ENCODE measurements at places on chromosomes 4 and X.

GRCh38 chrX:1384658-1385252 lies 7.2 kb downstream of the SLC25A6 start:
- DNase-seq, result no peak

DNA sequence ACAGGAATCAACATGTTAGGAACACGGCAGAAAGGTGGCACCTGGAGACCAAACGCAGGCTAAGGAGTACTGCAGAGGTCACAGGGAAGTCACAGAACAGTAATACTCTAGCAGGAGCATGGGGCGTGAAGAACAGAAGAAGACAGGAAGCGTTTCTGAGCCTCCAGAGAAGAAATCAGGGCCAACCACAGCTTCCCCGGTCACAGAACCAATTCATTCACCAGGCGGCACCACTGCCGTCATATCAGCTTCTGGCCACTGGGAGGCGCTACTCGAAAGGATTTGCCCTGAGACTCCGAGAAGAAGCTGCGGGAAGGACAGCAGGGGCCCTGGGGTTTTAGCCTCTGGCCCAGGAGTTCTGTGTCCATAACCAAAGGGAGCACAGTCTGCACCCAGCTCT lies 78.0 kb upstream of the DRD5 start:
- peak; percentile 52 for DNase-seq

DNA sequence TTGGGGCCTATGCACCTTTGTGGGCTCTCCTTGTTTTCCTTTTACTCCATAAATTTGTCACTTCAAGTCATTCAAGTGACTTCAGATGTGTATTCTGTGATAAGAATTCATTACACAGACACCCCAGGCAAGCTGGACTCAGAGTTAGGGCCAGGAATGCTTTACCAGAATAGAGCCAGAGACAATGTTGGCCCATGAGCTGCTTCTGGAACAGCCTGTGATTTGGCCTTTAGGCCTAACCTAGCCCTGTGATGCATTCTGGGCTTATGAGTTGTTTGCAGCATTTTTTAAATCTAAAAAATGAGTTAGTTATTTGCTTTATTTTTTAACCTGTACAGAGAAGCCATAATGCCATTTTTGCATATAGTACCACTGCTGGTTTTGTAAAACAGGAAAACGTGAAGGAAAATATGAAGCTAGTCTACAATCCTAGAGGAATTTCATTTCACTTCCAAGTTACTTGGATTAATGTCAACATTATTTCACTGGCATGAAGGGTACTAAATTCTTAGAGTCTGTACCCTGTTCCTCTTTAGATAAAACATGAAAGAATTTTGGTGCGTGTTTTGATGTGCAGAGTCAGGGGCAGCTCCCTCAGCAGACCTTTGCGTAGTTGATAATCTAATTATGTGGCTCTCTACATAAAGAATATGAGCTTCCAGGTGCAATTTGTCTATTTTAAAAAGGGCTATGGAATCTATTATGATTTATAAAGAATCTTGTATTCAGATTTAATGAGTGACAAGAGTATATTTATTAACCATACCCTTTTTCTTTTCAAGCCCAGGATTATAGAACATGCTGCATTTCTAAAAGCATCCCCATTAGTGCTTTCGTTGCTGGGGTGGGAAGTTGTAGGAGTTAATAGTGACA lies 84.7 kb downstream of the ARHGAP10 start:
- DNase-seq, result no peak

DNA sequence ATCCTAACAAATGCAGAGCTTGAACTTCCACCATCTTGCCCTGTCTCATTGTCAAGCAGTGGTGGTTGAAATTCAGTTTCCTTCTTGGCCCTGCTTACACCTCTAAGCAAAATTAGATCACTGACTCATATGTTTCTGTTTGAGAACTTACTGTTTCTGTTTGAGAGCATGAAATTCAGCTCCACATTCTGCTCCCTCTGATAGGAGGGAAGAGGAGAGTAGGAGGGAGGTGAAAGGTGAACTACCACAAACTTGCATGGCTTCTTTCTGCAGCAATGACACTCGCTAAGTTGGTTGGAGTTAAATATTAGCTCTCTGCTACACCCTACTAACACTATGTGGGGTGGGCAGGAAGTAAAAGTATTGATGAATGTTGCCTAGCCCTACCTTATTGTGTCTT lies 117.8 kb upstream of the EDA2R start:
- no peak for DNase-seq

DNA sequence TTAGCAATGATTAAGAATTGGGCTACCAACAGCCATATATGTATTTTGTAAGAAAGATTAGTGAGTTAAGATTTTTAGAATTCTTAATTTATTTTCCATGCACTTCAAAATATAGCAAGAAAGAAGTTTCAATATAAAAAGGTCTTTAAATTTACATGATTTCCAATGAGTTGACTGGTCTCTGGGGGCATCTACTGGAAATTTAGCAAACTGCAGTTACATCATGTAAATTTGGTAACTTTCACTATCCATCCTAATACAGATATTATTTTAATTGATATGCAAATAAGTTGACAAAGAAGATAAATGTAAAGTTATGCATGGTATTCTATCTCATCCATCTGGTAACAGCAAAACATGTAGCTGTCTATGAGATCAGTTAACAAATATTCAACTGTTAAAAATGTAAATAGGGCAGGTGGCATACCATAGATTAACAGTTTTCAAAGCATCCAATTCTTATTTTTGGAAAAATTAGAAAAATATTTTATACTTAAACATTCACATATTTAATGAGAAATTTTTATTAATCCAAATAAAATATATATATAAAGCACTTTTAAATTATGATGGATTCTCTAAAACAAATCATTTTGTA lies 29.1 kb downstream of the TTC29 start:
- DNase-seq, result no peak

GRCh38 chrX:104391906-104392305 lies 137.2 kb upstream of the ESX1 start:
- DNase-seq, result peak; percentile 0

- DNase-seq, result no peak
Measured at GRCh38 chr4:139245590-139245989, 34.4 kb downstream of the MGARP start.

DNA sequence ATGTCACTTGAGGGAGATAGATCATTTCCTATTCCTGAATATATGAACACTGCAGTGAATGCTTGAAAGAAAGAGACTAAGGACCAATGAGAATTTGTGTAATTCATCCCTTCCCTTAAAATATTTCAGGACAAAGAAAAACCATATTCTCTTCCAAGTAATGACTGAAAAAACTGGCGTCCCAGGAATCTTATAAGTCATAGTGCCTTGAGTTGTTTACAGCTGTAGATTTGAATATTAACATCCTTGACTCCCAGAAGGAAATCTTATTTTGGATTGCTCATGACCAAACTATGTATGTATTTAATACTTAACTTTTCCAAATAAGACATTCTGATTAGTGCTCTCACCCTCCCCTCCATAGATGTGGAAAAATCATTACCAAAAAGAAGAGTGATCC lies 55.5 kb downstream of the CLDN22 start:
- no peak for DNase-seq

DNA sequence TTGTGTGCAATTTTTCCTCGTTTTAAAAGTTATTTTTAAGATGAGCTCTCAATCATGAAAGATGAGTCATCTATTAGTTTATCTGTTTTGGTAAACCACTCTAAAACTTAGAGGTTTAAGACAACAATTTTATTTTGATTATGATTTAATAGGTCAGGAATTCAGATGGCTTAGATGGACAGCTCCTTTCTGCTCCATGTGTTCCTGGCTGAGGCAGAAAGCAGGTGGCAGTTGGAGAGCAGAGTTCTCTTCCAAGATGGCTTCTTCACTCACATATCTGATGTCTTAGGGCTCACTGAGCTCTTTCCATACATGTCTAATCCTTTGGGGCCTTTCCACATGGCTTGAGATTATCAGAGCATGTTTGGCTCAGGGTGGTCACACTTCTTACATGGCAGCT lies 48.3 kb upstream of the GRPR start:
- peak; percentile 2 for DNase-seq

- DNase-seq, result peak; percentile 89
Measured at GRCh38 chrX:153763989-153764755, at the start of gene PLXNB3. Gene PLXNB3 (plus strand): TSS chrX:153764249. CDS start chrX:153765536, 1,287 bp downstream.

DNA sequence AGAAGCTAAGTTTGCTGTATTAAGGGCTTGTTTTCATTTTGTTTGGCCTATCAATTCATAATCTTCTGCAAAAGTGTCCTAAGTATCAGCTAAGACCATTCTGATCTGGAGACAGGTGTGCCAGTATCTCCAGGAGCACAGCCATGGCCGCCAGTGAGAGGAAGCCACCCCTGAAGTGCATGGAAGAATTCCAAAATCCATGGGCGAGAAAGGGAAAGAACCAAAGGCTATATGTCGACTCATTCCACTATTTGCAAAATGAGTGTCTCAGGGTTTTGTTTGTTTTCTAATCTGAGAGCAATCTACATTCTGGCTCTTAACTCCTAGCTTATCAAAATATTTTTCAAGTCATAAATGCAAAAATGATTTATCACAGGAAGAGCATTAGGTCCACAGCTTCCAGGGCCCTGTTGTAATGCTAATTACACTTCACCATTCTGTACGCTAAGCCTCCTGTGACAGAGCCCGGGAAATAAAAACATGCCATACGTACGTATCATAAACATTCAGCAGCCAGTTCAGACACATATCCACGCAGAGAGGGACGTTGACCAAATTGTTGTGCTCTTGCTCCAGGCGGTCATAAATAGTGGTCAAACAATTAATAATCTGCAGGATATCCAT lies 137.3 kb upstream of the FTHL17 start:
- DNase-seq, result no peak

- no peak for DNase-seq
Measured at GRCh38 chrX:9055354-9055753, 21.4 kb upstream of the FAM9B start.

DNA sequence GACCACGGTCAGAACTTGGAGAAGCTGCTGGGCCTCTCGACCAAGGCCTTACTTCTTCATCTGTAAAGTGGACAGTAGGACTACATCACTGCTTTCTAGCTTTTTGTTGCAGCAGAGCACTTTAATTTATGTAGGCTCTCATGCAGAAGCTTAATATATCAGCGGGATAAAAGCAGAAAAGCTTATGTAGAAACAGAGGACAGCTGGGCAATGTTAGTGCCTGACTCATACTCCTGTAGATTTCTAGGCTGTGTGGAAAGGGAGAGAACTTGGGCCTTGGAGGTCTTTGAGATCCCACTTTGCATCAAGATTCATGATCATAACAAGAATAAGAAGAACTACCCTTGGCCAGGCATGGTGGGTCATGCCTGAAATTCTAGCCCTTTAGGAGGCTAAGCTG lies 91.2 kb downstream of the ARHGAP10 start:
- no peak for DNase-seq

- no peak for DNase-seq
Measured at GRCh38 chr4:151297170-151297569, 20.2 kb downstream of the PRSS48 start.

- no peak for DNase-seq
Measured at GRCh38 chrX:65695849-65696449, 28.5 kb downstream of the MSN start.

- DNase-seq, result no peak
Measured at GRCh38 chr4:81452452-81453006, 19.2 kb downstream of the RASGEF1B start.

DNA sequence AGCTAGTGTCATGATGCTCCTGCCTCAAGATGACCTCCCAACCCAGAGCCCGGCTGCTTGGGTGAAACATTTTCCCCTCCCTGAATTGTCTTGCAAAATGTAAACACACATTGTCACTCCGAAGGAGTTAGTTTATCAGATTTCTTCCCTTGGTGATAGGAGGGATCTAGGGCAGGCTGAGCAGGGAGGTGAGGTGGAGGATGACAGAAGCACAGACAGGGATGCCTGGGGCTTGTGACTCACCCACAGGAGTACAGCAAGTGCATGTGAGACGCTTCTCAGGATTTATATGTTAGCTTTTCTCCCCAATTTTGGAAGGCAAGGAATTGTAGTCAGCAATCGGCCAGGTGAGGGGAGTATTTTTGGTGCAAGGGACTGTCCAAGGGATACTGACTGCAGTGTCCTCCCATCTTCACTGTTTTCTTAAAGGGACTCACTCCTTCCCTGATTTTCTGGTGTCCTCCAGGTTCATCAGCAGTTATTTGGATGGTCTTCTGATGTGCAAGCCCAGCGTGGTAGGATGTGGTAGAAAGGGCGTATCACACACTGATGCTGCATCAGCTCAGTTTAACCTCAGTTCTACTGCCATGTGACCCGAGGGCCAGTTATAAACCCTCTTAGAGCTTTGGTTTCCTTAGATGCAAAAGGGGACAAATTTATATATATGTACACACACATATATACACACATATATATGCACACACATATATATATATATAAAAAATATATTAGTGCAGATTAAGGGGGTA lies 46.2 kb upstream of the IGFBP7 start:
- DNase-seq, result no peak
